AG04450 (cell line): ENCODE measurements at places on chromosomes 11 and 22.
A peak's percentile ranks its signal among the peaks of the same experiment; 100 is the strongest.

GRCh38 chr11:13664351-13664750 is 4.1 kb upstream of the FAR1 start:
- no peak for DNase-seq

DNA sequence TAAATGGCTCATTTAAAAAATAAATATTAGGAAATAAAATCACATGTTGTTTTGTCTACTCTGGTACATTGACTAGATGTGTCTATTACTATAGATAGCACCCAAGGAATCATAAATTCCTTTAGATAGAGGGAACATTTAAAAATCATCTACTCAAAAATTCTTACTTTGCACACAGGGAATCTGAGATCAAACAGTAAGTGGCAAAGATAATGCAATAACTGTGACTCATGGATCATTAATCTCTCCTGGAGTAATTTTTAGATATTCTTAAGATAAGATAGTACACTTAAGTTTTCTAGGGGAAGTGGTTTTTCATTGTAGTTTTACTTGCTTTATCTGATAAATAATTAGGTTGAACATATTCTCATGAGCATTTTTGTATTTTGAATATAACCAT is 468.9 kb downstream of the LUZP2 start:
- DNase-seq = no peak

DNA sequence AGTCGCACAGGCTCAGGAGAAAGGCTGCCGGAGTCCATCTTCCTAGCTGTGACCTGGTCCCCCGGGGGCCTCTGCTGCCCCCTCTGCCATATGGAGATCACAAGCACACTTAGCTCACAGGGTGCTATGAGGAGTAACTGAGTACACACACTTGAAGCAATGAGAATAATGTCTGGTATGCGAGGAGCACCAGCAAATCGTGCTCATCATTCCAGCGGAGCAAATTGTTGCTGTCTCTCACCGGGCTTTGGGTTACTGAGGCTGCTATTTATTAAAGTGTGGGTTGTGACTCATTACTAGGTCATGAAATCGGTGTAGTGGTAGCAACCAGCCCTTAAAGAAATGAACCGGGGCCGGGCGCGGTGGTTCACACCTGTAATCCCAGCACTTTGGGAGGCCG is 48.1 kb upstream of the EIF3D start:
- DNase-seq = peak; percentile 79

DNA sequence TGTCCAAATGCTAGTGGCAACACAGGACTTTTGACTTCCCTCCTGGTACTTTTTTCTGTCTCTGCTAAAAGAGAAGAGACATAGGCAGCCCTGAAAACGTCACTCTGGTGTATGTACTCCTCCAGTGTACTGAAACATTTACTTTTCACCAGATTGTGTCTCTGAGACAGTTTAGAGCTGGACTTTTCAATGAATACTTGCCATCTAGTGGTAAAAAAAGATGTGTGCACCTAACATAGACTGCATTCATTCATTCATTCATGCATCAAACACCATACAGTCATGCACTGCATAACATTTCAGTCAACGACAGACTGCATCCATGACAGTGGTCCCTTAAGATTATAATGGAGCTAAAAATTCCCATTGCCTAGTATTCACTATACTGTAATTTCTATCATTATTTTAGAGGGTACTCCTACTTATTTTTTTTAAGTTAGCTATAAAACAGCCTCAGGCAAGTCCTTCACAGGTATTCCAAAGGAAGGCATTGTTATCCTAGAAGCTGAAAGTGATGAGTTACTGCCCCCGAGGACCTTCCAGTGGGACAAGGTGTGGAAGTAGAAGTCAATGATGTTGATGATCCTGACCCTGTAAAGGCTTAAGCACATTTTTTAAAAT is 186.2 kb downstream of the SPON1 start:
- DNase-seq = peak; percentile 3

GRCh38 chr11:64094463-64095260 is 58.9 kb downstream of the FLRT1 start:
- no peak for DNase-seq

DNA sequence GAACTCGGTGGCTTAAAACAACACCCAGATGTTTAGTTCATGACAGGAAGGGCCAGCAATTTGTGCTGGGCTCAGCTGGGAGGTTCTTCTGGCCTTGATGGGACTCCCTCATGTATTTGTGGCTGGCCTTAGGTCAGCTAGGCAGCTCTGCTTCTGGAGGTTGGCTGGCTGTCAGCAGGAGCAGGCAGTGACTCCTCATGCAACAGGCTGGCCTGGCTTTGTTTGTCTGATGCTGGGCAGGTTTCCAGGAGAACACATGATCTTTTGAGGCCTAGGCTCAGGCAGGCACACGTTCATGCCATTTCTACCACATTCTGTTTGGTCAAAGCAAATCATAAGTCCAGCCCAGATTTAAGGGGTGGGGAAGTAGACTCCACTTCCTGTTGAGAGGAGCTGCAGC is 571.2 kb downstream of the TBC1D22A start:
- peak; percentile 48 for DNase-seq

DNA sequence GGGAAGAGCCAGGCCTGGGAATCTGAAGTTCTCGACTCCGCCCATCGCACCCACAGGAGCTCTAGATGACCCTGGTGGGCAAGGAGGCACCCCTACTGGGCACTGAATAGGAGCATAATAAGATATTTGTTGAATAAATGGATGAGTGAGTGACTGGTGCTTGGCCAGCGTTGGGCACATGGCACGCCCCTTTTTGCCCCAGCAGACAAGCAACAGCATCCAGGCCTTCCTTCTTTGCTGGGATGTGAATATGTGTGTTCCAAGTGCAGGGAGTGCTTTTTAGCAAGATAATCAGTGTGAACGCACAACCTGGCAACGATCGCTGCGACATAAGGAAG is 443 bp upstream of the CELF1 start:
- no peak for DNase-seq

DNA sequence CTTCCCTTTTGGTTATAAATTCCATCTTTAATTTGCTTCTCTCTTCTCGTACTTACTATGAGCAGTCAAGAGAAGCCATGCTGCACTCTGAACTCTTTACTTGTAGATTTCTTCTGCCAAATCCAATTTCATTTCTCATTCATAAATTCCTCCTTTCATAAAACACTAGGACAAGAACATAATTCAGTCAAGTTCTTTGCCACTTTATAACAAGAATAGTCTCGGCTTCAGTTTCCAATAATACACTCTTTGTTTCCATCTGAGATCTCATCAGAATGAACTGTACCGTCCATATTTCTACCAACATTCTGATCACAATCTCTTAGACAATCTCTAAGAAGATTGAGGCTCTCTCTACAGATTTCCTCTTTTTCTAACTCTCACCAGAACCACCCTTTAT is 25.1 kb downstream of the IZUMO1R start:
- DNase-seq = no peak

DNA sequence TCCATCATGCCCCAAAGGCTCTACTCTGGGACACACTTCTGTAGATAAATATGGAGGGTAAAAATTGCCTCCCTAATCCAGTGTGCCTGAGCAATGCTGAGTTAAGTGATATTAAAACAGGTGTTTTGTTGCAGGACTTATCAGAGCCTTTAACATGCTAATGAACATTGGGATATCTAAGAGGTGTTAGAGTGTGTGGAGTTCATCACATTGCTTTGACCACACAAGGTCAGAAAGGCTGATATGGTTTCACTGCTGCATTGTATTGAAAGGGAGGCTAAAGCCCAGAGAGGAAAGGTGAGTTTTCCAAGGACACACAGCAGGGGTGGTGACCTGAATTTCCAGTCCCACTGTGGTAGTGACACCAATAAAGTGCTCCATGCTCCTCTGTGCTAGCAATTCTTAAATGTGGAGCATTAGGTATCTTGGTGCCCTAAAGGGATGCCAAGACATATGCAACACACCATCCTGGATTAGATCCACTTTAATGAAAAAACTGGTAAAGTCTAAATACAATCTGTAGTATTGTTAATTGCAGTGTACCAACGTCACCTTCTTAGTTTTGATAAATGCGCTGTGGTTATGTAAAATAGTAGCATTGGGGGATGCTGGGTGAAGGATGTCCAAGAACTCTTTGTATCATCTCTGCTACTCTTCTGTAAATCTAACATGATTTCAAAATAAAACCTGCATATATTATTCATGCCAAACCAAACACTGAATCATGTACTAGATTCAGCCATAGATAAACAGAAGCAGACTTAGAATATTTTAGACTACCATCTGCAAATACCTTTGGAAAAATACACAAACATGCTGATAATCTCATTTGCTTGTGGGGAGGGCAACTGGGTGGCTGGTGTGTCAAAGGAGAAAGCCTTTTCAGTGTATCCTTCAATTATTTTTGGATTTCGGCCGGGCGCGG is 45.8 kb downstream of the MIAT start:
- peak; percentile 24 for DNase-seq

DNA sequence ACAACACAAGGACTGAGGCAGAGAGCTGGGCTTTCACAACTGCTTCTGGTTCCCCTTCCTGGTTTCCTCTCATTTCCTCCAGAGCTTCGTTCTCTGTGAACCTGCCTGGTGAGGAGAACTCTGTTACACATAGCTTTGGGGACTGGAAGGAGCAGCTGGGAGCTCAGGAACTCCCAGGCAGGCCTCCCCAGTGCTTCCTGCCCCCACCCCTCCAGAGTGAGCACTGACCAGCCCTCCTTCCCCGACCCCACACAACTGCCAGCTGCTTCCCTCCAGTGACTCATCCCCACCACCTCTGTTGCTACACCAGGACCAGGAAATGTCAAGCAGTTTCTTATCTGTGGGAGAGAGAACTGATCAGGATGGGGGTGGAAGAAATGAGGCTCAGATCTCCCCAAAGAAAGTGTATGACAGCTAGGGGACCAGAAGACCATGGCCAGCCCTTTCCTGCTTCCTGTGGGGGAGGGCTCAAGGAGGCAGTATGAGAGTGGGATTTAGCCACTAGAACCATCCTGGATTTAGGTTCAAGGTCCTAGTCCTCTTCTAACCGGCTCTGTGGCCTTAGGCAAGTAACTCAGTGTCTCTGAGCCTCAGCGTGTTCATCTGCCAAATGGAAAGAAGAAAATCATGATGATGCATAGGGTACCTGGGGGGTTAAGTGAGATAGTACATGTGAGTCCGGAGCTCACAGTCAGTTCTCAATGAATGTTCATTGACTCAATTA is 4.5 kb upstream of the TP53I11 start:
- peak; percentile 58 for DNase-seq

DNA sequence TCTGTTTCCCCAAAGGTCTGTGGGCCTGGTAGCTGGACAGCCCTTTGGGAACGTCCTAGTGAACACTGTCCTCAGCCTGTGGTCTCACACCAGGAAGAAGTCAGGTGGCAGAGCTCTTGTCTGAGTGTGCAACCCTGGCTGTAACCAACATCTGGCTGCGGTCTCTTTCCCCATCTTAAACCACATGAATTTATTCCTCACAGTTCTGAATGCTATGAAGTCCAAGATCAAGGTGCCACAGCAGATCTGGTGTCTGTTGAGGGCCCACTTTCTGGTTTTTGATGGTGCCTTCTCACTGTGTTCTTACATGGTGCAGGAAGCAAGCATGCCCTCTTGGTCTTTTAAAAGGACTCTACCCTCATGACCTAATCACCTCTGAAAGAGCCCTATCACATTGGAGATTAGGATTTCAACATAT is 2.7 kb downstream of the UPB1 start:
- no peak for DNase-seq

GRCh38 chr11:65919573-65920371 is 546 bp downstream of the DRAP1 start:
- DNase-seq = no peak

DNA sequence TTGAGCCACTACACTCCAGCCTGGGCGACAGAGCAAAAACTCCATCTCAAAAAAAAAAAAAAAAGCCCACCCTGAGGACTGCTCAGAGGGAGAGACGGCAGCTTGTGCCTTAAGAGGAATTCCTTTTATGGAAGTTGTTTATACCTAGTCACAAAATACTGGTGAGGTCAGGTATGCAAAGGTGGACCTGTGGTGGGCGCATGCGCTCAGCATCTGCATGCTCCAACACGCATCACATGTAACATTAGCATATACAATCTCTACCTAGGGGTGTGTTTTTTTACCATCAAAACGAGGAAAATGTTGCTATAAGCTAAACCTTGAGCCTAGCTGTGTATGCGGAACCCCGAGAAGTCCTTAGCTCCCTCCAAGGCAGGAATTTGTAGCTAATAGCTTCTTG is 6.8 kb upstream of the SART1 start:
- no peak for DNase-seq

DNA sequence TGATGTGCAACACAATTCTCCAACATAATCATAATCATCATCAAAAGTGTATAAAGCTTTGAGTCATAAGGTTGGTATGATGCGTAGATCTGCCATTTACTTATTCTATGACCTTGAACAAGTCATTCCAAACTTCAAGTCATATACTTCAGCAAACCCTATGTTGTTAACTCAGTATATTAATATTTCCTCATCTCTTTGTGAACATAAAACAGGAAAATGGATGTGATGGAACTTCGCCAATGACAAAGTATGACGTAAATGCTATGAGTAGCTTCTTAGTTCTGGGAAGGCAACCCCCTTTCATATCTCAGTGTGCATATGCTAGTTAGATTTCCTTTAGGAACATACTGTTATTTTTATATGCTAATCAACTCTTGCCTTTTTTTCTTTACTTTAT is 102.7 kb upstream of the ANO3 start:
- peak; percentile 72 for DNase-seq

DNA sequence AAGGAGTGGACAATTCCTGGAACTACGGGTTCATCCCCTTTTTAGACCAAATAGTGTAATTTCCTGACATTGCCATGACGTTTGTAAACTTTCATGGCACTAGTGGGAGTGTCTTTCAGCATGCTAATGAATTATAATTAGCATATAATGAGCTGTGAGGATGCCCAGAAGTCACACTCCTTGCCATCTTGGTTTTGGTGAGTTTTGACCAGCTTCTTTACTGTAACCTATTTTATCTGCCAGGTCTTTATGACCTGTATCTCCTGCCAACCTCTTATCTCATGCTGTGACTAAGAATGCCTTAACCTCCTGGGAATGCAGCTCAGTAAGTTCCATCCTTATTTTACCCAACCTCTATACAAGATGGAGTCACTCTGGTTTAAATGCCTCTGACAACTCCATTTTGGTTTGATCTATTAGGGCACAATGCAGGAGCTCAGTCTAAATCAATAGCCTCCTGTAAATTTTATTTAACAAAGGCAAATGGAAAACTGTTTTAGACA is 20.7 kb downstream of the OR10A6 start:
- DNase-seq = no peak
